ENCODE measurements at places on chromosomes 2 and 18.

- DNase-seq = peak; percentile 5
Measured at GRCh38 chr2:10497797-10498251, 49.7 kb upstream of the ODC1 start.

- DNase-seq = no peak
Measured at GRCh38 chr2:201786471-201786870, 5.7 kb upstream of the ALS2 start.

- DNase-seq = no peak
Measured at GRCh38 chr18:7104649-7105048, 12.9 kb downstream of the LAMA1 start.

- DNase-seq = no peak
Measured at GRCh38 chr2:60531701-60532133, 21.7 kb downstream of the BCL11A start.

GRCh38 chr2:152247337-152247695 lies 71.8 kb upstream of the STAM2 start:
- DNase-seq = no peak

DNA sequence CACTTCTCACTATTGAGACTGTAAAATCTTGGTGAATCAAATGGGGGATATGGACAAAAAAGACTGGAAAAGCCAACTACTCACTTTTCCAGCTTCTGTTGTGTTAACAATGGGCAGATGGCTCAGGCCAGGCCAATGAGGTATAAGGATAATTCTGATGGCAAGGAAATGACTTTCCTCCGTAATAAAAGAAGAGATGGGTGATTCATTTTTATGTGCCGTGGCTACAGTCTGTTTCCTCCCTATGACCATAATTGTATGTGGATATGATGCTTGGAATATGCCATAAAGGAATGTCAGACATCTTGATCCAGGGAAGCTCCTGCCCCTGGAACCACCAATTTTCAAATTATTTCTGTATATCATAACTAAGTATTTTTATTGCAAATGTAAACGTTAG lies 406.8 kb downstream of the CCDC85A start:
- no peak for DNase-seq

GRCh38 chr18:31516437-31516836 lies 18.5 kb downstream of the DSG2 start:
- no peak for DNase-seq

GRCh38 chr18:28793901-28794300 lies 617.0 kb upstream of the CDH2 start:
- no peak for DNase-seq

- DNase-seq = no peak
Measured at GRCh38 chr2:144579556-144579955, 59.6 kb upstream of the ZEB2 start.

DNA sequence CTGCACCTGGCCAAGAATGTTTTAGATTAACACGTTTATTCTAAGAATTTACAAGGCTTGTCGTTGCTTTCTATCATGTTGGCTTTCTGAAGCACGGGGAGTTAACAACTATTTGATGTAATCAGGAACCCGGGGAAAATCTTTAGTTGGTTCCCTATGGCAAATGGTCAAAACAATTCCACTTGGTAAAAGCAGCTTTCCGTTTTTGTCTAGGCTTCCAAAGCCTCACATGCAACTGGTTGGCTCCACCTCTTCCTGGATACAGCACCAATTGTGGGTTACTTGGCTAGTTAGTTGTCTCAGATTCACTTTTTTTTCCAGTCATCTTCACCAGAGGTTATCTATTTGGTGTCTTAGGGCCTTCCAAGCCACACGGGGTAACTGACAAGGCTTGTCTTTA lies 2.8 kb downstream of the COLEC12 start:
- no peak for DNase-seq

- DNase-seq = no peak
Measured at GRCh38 chr2:78814331-78814986, 211.0 kb upstream of the REG3G start.

DNA sequence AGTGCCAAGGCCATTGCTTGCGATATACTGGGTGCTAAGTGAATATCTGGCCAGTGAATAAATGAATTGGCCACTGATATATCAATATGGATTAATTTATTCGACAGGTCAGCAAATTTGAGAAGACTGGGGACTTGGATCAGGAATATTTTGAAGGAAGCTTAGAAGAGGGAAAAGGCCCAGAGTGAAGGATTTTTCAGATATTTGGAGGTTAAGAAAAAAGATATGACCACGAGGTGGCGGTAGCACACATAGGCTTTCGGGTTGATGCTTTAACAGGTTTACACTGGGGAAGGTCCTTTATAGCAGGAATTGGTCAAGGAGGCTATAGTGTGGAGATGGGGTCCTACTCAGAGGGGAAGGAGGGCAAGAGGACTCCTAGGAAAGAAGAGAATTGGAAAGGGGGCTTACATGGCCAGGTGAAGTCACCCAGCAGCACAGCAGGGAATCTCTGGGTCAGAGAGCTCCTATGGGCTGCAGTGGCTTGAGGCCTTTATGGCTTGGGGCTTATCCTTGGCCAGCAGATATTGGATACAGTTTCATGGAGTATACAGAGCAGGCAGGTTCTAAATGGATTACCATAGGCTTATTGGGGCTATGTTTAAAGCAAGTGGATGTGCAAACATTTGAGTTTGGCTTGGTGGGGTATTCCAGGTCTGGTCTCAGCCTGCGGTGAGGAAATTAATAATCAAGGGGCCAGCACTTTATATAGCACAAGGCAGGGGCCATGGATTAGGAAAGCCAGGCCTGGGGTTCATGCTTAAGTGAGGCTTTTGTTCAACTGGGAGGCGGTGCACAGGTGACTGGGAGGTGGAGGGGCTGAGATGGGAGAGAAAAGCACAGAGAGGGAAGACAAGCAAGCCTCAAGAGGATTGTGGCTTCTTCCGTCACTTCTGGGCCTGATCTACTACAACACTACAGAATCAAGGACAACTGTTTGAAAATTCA lies 9.7 kb downstream of the IL1RN start:
- DNase-seq = no peak

DNA sequence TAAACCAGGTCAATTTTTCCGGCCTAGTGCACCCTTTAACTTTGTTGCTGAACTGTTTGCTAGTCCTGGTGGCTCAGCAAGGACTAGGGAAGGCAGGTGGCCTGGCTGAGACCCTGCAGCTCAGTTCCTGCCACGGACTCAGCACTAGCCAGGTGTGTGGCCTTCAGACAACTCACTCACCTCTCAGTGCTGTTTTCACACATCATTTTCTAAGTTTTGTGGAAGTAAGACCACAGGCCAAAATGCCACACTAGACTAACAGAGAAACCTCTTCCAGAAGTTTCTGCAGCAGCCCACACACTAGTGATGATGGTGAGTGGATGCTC lies 65.9 kb upstream of the SLC1A4 start:
- DNase-seq = no peak

DNA sequence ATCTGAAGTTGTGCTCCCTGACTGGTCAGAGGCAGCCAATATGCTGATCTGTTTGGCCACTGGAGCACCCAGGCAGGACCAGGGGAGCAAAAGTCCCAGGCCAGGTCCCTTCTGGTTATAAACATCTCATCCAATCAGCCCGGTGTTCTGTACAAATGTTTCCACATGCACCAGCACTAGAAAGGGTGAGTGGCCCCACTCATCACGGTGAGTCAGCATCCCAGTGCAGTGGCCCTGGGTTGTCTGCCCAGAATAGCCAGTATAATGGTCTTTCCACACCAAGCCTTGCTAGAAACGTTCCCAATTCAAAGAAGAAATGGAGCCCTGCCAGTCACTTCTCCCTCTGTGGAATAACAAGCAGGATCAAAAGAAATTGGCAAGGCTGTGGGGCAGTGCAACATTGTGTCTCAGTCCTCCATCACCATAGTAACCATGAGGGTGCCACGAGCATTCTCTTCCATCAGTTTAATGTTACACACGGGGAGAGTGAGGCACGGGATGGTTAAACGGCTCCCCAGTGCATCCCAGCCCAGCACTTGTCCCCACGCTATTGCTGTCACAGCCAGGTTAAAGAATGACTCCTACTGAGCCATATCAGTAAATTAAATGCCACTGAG lies 174.9 kb downstream of the SEPTIN10 start:
- peak; percentile 79 for DNase-seq

All from globus pallidus (tissue), 1 donor.